ENCODE measurements at places on chromosomes 13 and 19. TPM values are rescaled to one million over a fixed set of nuclear protein-coding genes. Genes with fewer than 3 reads are reported as not detected.
A peak's percentile ranks its signal among the peaks of the same experiment; 100 is the strongest.

Gene ZMYM5
- total RNA-seq: 17.7 TPM

Gene C19orf81
- 6.0 TPM for total RNA-seq

Gene NRTN
- 2.4 TPM for total RNA-seq

Gene ZSCAN4
- total RNA-seq: not detected

DNA sequence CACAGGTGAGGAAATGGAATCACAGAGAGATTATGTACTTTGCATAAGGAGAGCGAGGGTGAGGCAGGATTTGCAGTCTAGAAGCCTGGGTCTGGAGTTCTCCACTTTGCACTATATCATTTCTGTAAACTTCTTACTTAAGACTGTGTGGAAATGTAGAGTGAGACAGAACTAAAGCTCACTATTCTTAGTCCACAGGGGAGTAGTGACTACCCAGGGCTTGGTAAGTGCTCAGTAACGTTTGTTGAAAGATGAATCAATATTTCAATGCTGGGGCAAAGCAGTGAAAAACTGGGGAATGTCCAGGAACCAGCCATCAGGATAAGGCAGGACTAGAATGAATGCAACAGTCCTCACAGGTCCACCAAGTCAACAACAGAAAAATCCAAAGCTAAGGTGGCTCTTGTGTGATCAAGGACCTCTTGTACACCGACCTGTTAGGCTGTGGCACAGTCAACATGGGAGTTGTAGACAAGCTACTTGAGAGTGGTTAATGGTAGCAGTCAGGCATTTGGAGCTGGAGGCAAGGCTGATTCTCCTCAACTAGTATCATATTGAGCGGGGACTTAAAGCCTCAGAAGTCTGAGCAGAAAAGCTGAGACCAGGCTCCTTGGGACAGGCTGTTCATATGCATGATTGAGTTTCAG, 929 bp upstream of the TNFSF13B start:
- H3K36me3 ChIP-seq: no peaks in the 10 kb centered on the region
- H3K27me3 ChIP-seq: no peaks in the 10 kb centered on the region
- DNase-seq: no peak

GRCh38 chr19:50427997-50428425, 4.7 kb upstream of the MYBPC2 start:
- H3K27me3 ChIP-seq: peaks cover 42% of the 10 kb centered on the region
- no peak overlapping the region for H3K27ac ChIP-seq
- H3K4me3 ChIP-seq: no peak overlapping the region
- peak; percentile 57 for DNase-seq
- no peaks in the 10 kb centered on the region for H3K36me3 ChIP-seq

DNA sequence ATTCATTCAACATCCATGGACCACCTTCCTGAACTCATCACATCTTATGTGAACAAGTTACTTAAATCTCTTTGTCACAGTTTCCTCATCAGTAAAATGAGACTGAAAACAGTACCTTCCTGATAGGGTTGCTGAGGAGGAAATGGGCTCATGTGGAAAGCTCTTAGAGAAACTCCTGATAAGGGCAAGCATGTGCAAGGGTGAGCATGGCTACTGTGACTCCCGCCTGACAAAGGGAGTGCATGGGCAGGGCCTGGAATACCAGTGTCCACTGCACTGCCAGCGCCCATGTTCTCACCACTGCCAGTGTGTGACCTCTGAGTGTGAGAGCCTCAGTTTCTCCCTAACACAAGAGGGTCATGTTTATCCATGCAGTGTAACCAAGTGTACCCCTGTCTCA, 27.3 kb upstream of the IL17D start:
- H3K4me1 ChIP-seq: peaks cover 24% of the 10 kb centered on the region
- no peak for DNase-seq
- H3K36me3 ChIP-seq: no peaks in the 10 kb centered on the region
- H3K4me3 ChIP-seq: no peak overlapping the region

- H3K4me1 ChIP-seq: no peaks in the 10 kb centered on the region
- H3K4me3 ChIP-seq: no peak overlapping the region
- no peak overlapping the region for H3K27ac ChIP-seq
- no peaks in the 10 kb centered on the region for H3K27me3 ChIP-seq
Observed at GRCh38 chr19:15213715-15214381, 13.1 kb upstream of the NOTCH3 start.

- no peak for DNase-seq
- H3K27me3 ChIP-seq: no peaks in the 10 kb centered on the region
- H3K36me3 ChIP-seq: no peaks in the 10 kb centered on the region
- no peak overlapping the region for H3K4me3 ChIP-seq
- no peak overlapping the region for H3K27ac ChIP-seq
Observed at GRCh38 chr13:101341464-101341863, 74.8 kb downstream of the NALCN start.

DNA sequence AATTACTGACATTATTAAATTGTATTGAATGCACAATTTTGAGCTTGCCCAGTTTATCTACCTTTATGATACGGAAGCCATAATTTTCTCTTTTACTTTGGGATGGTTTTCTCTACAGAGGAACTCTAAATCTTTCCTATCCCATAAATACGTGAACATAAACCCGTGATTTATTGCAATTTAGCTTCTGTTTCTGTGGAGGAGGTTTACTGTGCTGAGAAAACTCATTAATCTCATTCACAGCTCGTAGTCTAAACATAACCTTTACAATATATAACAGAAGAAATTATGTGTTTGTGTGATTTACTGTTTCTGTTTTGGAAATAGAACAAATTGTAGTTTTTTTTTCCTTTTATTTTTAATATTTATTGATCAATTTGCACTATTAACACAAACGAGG, 207.1 kb upstream of the PCDH9 start:
- H3K36me3 ChIP-seq: no peaks in the 10 kb centered on the region
- no peaks in the 10 kb centered on the region for H3K27me3 ChIP-seq
- no peak for DNase-seq

- peaks cover 4% of the 10 kb centered on the region for H3K4me1 ChIP-seq
- H3K36me3 ChIP-seq: no peaks in the 10 kb centered on the region
- no peak overlapping the region for H3K27ac ChIP-seq
- peaks cover 95% of the 10 kb centered on the region for H3K27me3 ChIP-seq
- no peak overlapping the region for H3K4me3 ChIP-seq
- DNase-seq: no peak
Observed at GRCh38 chr19:41997851-41998229, 3.8 kb upstream of the ATP1A3 start.

- no peaks in the 10 kb centered on the region for H3K27me3 ChIP-seq
- no peak for DNase-seq
- no peaks in the 10 kb centered on the region for H3K36me3 ChIP-seq
- no peak overlapping the region for H3K27ac ChIP-seq
Observed at GRCh38 chr19:41195675-41196497, 2.9 kb downstream of the CYP2S1 start.

DNA sequence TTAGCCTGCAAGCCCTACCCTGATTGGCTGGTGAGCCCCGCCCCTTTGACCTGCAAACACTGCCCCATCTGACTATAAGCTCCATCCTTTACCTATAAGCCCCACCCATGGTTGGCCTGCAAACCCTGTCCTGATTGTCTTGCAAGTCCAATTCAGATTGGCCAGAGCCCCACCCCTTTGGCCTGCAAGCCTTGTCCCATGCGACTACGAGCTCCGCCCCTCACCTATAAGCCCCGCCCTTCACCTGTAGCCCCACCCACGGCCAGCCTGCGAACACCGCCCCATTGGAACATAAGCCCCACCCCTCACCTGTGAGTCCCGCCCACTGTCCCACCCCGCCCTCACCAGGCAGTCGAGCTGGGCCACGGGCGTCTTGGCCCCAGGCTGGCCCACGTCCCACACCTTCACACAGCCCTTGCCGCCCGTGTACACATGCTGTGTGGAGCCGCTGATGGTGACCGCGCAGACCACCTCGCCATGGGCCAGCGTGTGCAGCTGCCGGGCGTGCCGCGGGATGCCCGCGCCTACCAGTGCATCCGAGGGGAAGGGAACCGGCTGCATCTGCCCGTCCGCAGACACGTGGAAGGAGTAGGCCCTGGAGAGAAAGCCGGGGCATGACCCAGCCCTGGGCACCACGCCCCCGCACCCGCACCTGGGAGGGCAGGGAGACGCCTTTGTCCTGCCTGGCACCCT, 22.9 kb downstream of the TLE2 start:
- H3K36me3 ChIP-seq: no peaks in the 10 kb centered on the region
- H3K4me3 ChIP-seq: no peak overlapping the region
- DNase-seq: no peak
- no peaks in the 10 kb centered on the region for H3K27me3 ChIP-seq
- H3K4me1 ChIP-seq: no peaks in the 10 kb centered on the region

DNA sequence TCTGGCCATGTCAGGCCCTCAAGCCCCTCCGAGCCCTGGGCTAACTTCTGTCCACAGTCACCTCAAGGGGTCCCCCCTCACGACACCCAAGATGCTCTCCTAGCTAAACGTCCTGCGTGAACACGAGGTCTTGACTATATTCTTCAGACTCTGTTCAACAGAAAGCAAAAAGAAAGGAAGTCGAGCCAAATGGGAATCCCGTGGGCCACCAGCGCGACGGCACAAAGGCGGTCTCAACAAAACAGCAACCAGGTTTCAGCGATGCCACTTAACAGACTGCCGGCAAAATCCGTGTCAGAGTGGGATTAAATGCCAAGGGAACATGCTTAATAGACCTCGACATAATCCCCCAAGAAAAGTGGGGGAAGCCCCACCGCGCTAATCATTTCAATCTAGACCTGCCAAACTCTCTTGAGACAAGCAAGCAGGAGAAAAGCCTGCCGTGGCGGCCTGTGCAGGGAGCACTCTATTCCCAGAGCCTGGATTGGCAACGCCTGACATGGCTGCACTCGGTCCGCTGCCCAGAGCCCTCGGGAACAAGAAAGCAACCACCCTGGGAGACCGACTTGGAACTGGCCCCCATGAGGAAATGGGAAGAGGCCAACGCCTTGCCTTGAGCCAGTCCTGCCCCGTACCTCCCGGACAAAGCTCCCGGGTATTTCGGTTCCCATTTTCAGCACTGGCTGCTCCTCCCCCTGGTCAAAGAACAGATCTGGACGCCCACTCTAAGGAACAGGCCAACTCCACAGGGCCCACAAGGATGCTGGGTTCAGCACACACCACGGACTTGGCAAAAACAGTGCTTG, 16.0 kb downstream of the ZC3H4 start:
- no peaks in the 10 kb centered on the region for H3K27me3 ChIP-seq
- H3K36me3 ChIP-seq: no peaks in the 10 kb centered on the region
- no peak overlapping the region for H3K4me3 ChIP-seq
- peaks cover 40% of the 10 kb centered on the region for H3K4me1 ChIP-seq

DNA sequence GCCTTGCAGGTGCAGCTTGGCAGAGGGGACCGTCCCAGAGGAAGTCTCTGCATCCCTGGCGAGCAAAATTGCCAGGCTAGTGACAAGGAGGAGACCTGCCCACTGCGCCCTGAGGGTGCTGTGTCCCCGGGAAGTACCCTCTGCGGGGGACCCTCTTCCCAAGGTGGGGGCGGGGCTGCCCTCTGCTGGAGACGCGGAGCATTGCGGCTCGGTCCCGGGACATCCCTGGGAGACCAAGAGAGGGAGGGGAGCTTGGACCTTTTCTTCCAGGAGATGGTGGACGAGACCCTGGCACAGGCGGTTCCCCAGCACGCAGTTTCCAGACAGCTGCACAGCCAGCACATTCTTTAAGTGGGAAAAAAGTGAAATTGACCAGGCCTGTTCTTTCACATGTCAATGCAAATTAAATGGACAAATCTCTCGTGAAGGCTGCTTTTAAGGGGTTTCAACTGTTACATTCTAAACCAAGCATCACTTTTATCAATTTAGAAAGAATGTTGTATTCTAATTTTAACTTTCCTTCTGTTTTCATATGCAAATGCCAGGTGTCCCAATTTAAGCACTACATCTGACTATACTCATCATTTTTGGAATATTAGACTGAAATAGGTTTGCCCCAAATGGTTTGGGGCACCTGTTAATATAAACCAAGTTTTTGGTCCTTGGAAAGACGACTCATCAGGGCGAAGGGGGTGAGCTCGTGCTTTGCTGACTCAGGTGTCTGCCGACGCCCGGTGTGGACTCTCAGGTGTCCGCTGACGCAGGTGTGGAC, 60.7 kb downstream of the MCF2L start:
- no peak overlapping the region for H3K27ac ChIP-seq
- no peaks in the 10 kb centered on the region for H3K27me3 ChIP-seq
- no peak overlapping the region for H3K4me3 ChIP-seq
- no peaks in the 10 kb centered on the region for H3K4me1 ChIP-seq

DNA sequence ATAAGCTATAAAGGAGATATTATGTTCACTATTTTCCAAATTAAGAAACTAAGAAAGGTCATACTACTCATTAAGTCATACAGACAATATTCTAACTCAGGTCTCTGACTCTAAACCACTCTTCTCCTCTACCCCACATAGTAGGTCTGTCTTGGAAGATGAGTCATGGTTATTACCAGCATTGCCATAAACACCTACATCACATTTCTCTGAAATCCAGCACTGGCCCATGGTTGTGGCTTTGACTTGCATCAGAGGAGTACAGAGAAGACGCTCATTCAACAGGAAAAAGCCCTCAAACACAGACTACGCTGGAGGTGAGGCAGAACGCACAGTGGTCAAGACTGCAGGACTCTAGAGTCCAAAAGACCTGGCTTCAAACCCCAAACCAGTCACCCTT, 476.8 kb downstream of the COG6 start:
- H3K4me3 ChIP-seq: no peak overlapping the region
- no peak overlapping the region for H3K27ac ChIP-seq
- no peaks in the 10 kb centered on the region for H3K27me3 ChIP-seq
- DNase-seq: no peak
- no peaks in the 10 kb centered on the region for H3K4me1 ChIP-seq
- H3K36me3 ChIP-seq: no peaks in the 10 kb centered on the region

DNA sequence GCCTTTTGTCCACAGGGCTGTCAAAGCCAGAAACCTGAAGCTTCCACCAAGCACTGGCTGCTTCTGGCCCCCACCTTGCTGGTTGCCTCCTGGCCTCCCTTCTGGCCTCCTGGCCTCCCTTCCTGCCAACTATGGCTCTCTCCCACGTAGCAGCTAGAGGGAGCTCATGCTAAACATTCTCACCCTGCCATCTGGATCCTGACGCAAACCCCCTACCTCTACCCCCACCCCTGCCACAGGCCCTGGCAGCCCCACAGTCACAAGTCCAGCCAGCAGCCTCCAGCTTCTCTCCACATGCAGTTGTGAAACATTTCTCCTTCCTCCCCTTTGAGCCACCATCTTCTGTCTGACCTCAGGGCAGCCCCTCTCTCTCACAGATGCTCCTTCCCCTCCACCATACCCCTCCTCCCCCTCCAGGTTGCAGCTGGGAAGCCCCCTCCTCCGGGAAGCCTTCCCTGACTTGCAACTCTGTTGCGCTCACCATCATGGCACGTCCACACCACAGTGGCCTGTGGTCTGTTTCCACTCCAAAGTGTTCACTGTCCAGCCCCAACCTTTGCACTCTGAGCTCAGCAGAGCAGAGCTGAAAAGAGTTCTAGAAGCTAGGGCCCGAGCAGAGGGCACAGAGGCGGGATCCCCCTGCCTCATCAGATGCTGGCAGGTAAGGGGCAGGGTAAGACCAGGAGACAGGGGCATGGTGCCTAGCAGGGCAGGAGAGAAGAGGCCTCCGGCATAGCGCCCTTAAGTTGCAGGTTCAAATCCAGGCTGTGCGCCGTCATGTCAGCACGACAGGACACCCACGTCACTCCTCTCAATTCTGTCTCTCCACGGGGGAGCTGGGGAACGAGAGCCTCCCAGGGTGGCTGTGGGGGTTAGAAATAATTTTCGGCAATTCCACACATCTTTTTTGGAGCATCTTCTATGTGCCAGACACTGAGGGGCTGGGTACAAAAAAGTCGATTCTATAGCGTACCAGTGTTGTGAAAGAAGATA, 7.3 kb downstream of the ADGRL1 start:
- DNase-seq: no peak
- H3K27ac ChIP-seq: no peak overlapping the region
- H3K4me1 ChIP-seq: peaks cover 8% of the 10 kb centered on the region
- H3K36me3 ChIP-seq: no peaks in the 10 kb centered on the region
